Testis (tissue), 5 donors: ENCODE measurements at places on chromosomes 2 and 18.
A peak's percentile ranks its signal among the peaks of the same experiment; 100 is the strongest.

GRCh38 chr2:240876475-240877251, 8.0 kb downstream of the AGXT start:
- no peak for DNase-seq
- H3K4me1 ChIP-seq = peaks cover 10% of the 10 kb centered on the region
- no peak overlapping the region for H3K27ac ChIP-seq
- no peak overlapping the region for H3K4me3 ChIP-seq
- no peaks in the 10 kb centered on the region for H3K27me3 ChIP-seq
- H3K36me3 ChIP-seq = no peaks in the 10 kb centered on the region

DNA sequence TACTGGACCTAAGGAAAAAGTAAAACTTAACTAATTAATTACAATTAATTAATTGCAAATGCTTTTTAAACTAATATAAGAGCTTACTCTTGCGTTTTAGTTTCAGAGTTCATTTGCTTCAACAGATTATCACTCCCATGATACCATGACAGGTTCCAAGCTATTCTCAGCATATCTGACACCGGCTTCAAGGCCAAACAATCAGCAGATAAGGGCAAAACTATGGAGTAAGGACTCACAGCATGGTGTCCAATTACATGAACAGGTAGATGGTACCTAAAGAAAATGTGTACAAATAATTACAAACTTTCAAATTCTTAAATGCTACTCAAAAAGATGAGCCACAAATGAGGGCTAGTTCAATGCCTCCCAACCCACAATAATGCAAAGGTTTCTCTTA, 77.2 kb downstream of the RTTN start:
- no peaks in the 10 kb centered on the region for H3K4me1 ChIP-seq
- no peaks in the 10 kb centered on the region for H3K27me3 ChIP-seq
- no peak overlapping the region for H3K27ac ChIP-seq
- no peak for DNase-seq
- H3K4me3 ChIP-seq = no peak overlapping the region

GRCh38 chr2:95287336-95287735, 9.8 kb upstream of the KCNIP3 start:
- H3K4me1 ChIP-seq = no peaks in the 10 kb centered on the region
- H3K27me3 ChIP-seq = no peaks in the 10 kb centered on the region
- no peak overlapping the region for H3K27ac ChIP-seq
- no peaks in the 10 kb centered on the region for H3K36me3 ChIP-seq

DNA sequence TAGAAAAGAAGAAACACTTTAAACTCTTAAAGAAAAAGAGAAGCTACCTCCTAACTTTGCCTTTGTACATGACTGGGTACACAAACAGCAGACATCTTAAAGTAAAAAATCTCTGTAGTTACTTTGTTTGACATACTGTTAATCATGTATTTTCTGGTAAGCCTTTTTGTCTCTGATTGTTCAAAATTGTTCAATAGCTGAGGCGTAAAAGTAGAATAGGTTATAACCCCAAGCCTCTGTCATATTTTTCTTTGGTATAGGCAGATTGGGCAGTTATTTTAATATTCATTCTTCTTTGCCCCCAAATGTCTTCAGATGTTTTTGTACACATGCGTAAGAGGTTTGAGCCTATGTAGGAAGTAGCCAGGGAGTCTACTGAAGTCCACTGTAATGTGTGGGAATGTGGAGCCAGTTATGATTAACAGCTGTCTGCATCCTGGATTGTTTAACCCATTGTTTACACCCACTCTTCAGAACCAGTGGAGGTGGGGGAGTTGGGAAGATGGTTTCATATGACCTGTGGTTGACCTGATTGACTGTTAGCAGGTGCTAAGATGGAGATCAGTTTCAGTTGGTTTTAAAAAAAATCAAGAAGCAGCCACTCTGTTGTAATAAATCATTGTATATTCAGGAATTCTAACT, 150.5 kb downstream of the TANC1 start:
- H3K36me3 ChIP-seq = no peaks in the 10 kb centered on the region
- H3K4me1 ChIP-seq = no peaks in the 10 kb centered on the region
- DNase-seq = no peak
- H3K27ac ChIP-seq = no peak overlapping the region

DNA sequence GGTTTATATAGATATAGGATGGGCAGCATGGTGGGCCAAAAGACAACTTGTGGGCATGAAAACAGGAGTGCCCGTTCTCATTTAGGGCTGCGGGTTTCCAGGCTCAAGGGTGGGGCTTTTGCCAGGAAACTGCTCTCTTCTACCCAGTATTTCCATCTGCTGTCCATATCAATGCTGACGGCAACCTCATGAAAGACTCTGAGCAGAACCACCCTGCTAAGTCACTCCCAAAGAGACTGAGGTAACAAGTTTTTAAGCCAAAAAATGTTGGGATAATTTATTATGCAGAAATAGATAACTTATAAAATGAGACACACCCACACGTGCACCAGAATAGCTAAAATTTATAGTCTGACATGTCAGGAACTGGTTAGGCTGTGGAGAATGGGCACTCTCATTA, 36.1 kb upstream of the MPPE1 start:
- no peak for DNase-seq
- H3K27ac ChIP-seq = no peak overlapping the region
- peaks cover 10% of the 10 kb centered on the region for H3K4me1 ChIP-seq

GRCh38 chr18:31652357-31652756, 32.0 kb downstream of the B4GALT6 start:
- no peaks in the 10 kb centered on the region for H3K4me1 ChIP-seq
- no peaks in the 10 kb centered on the region for H3K27me3 ChIP-seq
- H3K27ac ChIP-seq = no peak overlapping the region
- no peak for DNase-seq

DNA sequence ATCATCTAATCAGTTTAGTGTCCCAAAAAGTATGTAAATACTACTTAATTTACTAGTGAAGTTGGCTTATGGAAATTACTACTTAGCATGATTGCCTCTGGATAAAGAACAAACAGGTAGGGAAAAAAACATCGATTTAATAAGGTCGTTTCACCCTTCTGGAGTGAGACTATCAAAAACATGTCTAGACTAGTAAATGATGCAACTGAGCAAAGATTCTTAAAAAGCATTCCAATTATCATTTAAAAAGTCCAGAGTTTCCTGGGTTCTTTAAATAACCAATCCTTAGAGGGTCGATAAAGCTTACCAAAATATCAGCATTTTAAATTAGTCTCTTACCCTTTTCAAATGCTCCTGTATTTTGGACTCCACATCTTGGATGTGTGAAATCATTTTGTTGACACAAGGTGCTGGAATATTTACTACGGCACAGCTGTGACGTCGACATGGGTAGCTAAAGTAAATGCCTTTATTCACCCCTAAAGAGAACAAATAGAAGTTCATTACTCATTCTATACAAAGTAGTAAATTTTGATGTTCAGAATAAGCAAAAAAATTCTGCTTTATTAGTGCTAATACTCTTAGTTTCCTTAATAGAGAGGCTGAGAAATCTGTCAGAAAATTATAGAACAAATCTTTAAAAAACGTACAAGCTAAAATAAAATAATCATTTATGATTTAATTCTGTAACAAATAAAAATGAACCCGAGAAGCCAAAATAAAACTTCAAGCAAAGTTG, 70.6 kb downstream of the CCDC178 start:
- no peaks in the 10 kb centered on the region for H3K4me1 ChIP-seq
- H3K27me3 ChIP-seq = no peaks in the 10 kb centered on the region
- no peak overlapping the region for H3K4me3 ChIP-seq
- DNase-seq = no peak
- H3K36me3 ChIP-seq = no peaks in the 10 kb centered on the region

GRCh38 chr2:239169311-239170048, 231.3 kb downstream of the HDAC4 start:
- no peak overlapping the region for H3K27ac ChIP-seq
- no peaks in the 10 kb centered on the region for H3K27me3 ChIP-seq
- no peak overlapping the region for H3K4me3 ChIP-seq
- no peaks in the 10 kb centered on the region for H3K4me1 ChIP-seq
- DNase-seq = no peak

- no peak overlapping the region for H3K4me3 ChIP-seq
- no peaks in the 10 kb centered on the region for H3K4me1 ChIP-seq
- no peak for DNase-seq
- H3K27me3 ChIP-seq = no peaks in the 10 kb centered on the region
- no peak overlapping the region for H3K27ac ChIP-seq
- H3K36me3 ChIP-seq = no peaks in the 10 kb centered on the region
Observed at GRCh38 chr18:45602926-45603325, 12.3 kb upstream of the SLC14A2 start.

DNA sequence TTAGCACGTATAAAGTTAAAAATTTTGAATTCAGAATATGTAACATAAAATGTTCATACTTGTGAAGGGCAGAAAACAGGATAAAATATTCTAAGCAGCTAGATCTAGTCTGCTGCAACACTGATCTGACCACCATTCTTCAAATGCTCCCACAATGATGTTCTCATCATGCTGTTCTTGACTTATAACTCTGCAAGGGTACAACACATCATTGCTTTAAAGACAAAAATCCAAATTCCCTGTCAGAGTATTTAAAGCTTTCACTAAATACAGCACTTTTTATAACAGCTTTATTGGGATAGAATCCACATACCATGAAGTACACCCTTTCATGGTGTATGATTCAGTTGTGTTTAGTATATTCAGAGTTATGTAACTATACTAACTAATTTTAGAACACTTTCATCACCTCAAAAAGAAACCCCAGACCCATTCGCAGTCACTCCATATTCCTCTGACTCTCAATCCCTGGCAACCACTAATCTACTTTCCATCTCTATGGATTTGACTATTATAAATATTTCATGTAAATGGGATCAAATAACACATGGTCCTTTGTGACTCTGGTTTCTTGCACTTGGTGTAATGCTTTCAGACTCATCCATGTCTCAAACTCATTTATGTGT, 56.4 kb downstream of the MAP4K3 start:
- DNase-seq = no peak
- no peaks in the 10 kb centered on the region for H3K36me3 ChIP-seq
- H3K27ac ChIP-seq = peak overlapping the region; percentile 57
- H3K4me3 ChIP-seq = no peak overlapping the region
- H3K27me3 ChIP-seq = no peaks in the 10 kb centered on the region

DNA sequence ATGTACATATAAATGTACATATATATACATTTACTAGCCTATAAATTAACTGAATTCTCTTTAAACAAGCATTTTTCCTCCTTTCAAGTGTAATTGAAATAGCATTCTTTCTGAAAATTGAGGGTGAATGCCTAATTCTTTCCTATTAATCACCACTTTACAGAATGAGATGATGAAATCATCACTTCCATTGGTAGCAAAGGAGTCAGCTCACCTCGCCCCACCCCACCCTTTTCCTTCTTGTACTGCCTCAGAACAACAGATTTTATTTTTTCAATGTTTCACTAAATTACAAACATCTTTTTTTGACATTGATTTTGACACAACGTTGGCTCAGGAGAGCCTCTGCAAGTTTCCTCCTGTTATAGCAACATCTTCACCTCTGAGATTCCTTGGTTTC, 181.9 kb upstream of the CDH7 start:
- no peaks in the 10 kb centered on the region for H3K4me1 ChIP-seq
- no peak overlapping the region for H3K4me3 ChIP-seq
- DNase-seq = no peak
- H3K36me3 ChIP-seq = no peaks in the 10 kb centered on the region
- no peaks in the 10 kb centered on the region for H3K27me3 ChIP-seq

GRCh38 chr2:158458617-158458920, 1.8 kb downstream of the PKP4 start:
- DNase-seq = no peak
- H3K4me3 ChIP-seq = peak overlapping the region; percentile 79
- H3K27me3 ChIP-seq = no peaks in the 10 kb centered on the region

DNA sequence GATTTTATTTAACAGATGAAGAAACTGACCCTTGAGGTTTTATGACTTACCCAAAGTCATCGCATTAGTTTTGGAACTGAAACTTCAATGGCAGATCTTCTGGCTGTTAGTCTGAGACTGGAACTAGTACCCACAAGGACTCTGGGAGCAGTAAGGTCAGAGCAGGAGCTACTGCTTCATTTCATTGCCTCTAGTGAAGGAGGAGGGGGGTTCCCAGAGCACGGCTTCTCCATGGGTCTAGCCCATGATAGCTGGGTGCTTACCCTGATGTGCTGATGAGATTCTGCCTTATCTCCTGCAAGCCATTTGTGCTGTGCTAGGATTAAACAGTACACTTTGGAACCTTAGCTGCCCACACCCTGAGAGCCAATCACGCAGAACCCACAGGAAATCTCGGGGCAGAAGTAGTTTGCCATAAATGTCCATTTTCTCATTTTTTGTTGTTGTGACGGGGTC, 5.4 kb upstream of the RNASEH1 start:
- H3K27me3 ChIP-seq = no peaks in the 10 kb centered on the region
- no peak overlapping the region for H3K27ac ChIP-seq
- H3K36me3 ChIP-seq = no peaks in the 10 kb centered on the region
- no peak overlapping the region for H3K4me3 ChIP-seq

DNA sequence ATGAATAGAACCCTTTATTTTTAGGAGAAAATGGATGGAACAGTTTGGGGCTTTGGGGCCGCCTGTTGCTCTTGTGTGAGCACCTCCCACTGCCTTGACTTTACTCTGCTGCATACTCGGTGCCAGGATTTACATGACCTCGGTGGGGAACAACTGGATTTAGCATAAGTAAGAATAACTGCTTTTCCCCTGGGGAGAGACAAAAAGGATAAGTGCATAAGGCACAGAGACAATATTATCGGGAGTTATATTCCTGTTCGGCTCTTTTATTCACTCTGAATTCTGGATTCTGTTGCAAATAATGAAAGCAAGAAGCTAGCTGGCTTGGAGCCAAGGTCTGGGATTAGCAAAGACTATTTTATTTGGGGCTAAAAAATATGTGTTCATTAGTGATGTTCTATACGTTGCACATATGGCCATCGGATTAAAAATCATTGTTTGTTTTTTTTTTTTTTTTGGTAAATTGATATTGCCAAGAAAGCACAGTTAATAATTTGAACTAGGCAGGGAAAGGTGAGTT, 69.8 kb downstream of the CYBRD1 start:
- no peaks in the 10 kb centered on the region for H3K27me3 ChIP-seq
- DNase-seq = no peak
- H3K27ac ChIP-seq = no peak overlapping the region
- no peaks in the 10 kb centered on the region for H3K4me1 ChIP-seq
- no peaks in the 10 kb centered on the region for H3K36me3 ChIP-seq
- H3K4me3 ChIP-seq = no peak overlapping the region

DNA sequence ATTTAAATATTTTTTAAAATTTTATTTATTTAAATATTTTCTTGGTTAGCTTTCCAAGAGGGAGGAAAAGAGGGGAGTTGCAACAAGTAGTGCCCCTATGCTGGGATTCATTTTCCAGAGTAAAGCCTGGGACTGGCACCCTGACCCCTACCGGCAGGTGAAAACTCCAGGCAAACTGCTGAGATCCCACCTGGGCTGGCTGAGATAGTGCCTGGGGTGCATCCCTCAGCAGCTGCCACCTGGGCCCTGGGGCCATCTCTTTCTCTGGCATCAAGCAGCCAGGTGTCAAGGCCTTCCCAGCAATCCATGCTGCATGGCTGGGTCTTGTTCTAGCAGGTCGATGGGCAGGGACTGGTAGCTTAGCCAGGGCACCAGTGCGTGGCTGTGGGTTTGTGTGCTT, 6.6 kb downstream of the SIX2 start:
- no peak for DNase-seq
- H3K27ac ChIP-seq = no peak overlapping the region
- H3K4me3 ChIP-seq = no peak overlapping the region
- H3K4me1 ChIP-seq = peaks cover 4% of the 10 kb centered on the region
- no peaks in the 10 kb centered on the region for H3K27me3 ChIP-seq
